NCI-H1092 treated with DMSO at 0.1 percent for 48 hours (cell line): ENCODE measurements at places on chromosomes 6 and 20.

GRCh38 chr6:151784441-151785214 is 22.9 kb upstream of the ESR1 start:
- DNase-seq, result no peak

DNA sequence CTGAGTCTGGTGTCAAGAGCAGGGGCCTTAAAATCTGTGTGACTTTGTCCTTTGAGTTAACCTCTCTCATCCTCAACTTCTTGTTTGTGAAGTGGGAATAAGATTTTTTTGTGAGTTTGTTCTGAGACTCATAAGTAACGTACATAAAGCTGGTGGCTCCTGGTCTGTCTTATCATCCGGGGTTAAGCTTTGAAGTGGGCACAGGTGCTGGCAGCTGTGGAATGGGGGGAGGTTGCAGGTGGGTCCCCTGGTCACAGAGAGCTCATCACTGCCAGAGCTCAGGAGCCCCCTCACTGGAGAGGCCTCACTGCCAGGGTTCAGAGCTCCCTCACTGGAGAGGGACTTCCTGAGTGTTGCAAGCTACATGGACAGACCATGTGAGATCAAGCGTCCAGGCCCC is 174.1 kb downstream of the NRN1 start:
- no peak for DNase-seq

GRCh38 chr6:47621838-47622449 is 76.4 kb upstream of the ADGRF4 start:
- DNase-seq, result no peak

DNA sequence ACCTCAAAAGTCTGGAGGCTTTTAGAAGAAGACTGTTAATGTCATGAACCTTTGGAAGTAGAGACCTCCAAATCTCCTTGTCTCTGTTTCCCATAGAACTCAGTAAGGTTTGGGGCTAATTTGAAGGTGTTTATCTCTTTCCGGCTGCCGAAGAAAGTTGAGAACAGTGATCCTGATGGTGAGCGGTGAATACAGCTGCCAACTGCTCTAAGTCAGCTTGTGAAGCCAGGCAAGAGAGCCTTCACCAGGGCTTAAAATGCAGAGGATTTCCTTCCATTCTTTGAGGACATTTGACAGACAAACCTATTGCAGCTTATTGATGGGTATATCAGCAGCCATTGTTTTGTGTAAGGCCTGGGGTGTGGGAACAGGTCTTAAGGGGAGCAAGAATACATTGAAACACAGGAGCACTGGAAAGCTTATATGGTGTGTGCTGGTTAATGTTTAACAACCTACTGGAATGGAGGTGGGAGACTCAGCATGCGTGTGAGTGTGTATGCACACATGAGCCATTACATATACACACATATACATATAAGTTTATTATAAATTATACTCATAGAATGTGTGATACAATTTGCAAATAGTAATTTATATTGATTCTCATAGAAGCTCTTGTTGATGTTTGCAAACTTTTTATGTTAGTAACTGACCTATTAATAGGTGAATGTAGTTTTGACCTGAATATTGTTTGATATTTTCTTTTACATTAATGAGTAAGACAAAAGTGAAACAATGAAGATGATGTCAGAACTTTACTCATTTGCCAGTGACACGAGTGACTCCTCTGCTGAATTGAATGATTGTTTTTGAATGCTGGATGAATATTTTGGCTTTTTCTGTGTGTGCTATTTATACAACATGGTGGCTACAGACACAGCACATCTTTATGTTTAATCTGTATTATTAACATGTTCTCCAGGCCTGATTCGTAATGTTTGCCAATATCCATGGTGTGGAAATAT is 18.1 kb downstream of the PLEKHG1 start:
- DNase-seq, result no peak

DNA sequence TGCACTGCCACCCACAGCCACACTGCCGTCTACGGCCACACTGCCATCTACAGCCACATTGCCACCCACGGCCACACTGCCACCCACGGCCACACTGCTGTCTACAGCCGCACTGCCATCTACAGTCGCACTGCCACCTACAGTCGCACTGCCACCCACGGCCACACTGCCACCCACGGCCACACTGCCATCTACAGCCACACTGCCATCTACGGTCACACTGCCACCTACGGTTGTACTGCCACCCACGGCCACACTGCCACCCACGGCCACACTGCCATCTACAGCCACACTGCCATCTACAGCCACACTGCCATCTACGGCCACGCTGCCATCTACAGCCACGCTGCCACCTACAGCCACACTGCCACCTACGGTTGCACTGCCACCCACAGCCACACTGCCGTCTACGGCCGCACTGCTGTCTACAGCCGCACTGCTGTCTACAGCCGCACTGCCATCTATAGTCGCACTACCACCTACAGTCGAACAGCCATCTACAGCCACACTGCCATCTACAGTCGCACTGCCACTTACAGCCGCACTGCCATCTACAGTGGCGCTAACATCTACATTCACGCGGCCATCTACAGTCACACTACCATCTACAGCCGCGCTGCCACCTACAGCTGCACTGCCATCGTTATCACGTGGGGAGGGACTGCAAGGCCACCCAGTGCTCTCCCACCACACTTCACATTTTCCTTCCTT is 154.6 kb upstream of the AFDN start:
- no peak for DNase-seq

- no peak for DNase-seq
Measured at GRCh38 chr6:142374965-142375733, 73.3 kb downstream of the ADGRG6 start.

DNA sequence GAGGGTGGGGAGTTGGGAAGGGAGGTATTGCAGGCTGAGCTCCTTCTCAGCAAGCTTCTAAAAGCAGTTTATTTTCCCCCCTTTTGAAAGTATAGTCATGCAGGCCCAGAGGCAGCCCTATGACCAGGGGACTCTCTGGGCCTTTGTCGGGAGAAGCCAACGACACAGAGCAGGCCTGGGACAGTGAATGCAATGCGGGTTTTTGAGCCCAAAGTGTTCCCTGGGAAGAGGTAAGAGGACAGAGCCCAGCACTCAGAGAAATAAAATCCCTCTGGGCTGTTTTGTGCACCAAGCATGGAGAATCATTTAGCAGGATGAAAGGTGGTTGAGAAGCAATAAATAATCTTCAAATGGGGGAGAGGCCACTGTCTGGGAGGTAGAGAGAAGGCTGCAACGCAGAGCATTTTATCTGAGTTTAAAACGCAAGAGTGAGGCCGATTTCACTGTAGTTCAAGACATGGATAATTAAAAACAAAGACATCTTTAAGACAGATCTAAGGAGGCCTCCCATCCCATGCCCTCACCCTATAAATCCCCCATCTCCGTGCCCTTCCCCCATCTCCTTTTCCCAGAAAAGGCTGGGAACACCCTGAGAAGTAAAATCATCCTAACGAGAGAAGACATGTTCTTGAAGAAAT is 237.5 kb downstream of the CDC5L start:
- no peak for DNase-seq

DNA sequence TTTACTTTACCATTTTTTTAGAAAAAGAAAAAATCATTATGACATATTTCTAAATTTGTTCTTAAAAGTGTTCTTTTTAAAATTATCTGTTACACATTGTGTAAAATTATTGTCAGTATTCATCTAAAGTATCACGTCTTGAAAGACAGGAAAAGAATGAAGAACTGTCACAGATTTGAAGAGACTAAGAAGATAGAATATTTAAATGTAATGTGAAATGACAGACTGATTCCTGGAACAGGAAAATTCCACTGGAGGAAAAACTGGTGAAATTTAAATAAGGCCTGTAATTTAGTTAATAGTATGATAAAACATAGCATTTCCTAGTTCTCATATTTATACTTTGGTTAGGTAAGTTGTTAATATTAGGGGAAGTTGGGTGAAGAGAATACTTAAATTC is 52.8 kb upstream of the RUNX2 start:
- DNase-seq, result no peak

- DNase-seq, result no peak
Measured at GRCh38 chr20:9409981-9410380, 104.4 kb upstream of the LAMP5 start.

- DNase-seq, result peak; percentile 69
Measured at GRCh38 chr6:101391772-101392585, 1.5 kb upstream of the GRIK2 start.

- DNase-seq, result no peak
Measured at GRCh38 chr6:22605736-22606135, 36.4 kb downstream of the HDGFL1 start.

DNA sequence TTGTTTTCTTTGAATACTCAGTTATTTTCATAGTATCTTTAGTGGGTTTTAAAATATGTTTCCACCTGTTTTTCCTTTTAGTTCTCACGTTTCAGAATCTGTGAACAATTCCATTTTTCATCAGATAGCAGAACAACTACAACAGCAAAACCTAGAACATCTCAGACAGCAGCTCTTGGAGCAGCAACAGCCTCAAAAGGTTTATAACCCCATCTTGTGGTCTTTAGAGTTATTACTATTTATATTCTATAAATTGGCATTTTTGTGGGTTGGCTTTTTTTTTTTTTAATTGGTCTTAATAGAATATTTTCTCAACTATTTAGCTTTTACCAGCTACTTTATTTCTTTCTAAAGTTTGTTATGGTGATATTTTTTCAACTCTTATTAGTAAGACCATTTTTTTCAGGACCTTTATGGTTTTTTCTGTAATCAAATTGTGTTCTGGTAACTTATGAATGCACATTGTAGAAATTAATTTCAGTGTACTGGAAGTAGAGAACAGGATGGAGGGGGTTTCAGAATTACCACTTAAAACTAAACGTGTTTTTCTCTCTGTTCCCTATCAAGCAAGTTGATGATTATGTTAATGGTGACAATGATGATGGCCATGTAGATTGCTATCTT is 72.2 kb downstream of the SCAF8 start:
- DNase-seq, result peak; percentile 31

- no peak for DNase-seq
Measured at GRCh38 chr20:5357946-5358345, 41.2 kb upstream of the PROKR2 start.

GRCh38 chr6:128233531-128233930 is 286.9 kb downstream of the PTPRK start:
- peak; percentile 80 for DNase-seq

DNA sequence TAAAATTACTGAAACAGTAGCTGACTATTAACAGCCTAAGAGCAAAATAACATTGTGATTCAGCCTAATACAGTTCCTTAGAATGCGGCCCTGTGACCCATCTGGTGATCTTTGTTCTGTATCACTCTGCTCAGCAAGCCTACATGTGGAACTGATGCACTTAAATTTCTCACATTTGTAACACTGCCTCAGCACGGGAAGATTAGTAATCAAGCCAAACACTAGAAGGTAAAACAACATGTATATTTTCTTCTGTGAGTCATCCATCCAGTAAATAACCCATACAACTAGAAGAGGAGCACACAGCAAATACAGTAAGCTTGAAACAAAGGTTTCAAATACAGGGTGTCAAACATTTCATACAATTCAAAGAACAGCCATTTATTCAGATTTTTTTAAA is 189.7 kb upstream of the NOX3 start:
- DNase-seq, result no peak

DNA sequence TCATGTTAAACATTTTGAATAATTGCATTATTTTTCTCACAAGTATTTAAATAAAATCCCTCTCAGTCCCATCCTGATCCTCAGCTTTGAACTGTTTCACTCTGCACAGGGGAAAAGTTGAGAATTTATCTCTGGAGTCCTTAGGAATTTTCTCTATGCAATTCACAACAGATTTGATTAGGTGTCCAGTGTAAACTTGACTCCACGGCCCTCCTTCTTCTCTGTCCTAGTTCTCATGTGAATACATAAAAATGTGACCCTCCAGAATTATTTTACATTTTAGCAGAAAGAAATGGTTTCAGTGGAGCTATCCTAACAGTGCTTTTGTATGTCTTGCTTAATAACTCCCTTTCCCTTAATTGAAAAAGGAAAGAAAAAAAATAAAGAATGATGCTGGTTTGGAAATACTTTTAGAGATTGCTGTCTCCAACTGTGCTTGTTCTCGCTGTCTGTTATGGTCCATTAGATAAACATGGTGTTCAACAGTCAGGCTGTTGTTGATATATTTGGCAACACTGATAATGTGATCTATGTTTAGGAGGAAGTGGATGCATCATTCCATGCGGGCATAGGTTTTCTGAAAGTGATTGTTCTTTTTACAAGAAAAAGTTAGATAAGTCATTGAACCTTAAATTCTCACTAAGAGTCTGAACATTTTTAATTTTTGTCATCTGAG is 599.4 kb upstream of the CITED2 start:
- no peak for DNase-seq

GRCh38 chr20:5135363-5136012 is 8.7 kb downstream of the CDS2 start:
- DNase-seq, result no peak

GRCh38 chr20:47770935-47771334 is 14.3 kb downstream of the SULF2 start:
- DNase-seq, result no peak

DNA sequence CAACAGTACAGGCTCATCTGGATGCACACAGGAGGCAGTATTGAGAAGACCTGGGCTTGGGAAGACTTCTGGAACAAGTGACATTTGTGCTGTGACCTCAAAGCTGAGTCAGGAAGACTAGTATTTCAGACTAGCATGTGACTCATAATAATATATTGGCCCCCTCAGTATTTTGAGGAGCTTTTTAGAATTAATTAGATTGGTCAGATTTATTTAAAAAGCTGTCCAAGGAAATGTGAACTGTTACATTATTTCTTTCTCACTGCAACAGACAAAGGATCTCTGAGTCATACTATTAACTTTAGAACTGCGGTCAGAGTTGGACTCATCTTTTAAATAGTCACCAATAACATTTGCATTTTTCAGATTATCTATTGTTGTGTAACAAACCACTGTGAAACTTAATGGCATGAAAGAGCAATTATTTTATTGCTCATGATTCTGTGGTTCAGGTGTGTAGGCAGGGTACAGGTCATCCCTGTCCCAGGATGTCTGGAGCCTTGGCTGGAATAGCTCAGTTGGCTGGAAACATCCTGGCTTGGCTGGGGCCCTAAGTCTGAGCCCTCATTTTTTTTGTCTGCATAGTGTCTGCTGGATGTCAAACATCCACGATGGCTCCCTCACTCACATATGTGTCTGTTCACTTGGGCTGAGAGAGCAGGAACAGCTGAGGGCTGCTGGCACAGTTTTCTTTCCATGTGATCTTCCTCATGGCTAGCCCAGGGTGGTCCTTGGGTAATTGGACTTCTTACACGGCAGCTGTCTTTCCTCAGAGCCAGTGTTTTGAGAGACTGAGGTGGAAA is 46.9 kb downstream of the MAP3K4 start:
- DNase-seq, result no peak

- no peak for DNase-seq
Measured at GRCh38 chr20:32338665-32339064, 19.5 kb upstream of the ASXL1 start.

GRCh38 chr6:136950436-136951126 is 28.5 kb downstream of the SLC35D3 start:
- DNase-seq, result peak; percentile 5

- no peak for DNase-seq
Measured at GRCh38 chr6:27775796-27776184, 136.4 kb downstream of the OR2B2 start.

GRCh38 chr6:108661430-108661829 is 100.7 kb downstream of the FOXO3 start:
- DNase-seq, result no peak

GRCh38 chr20:61345656-61346055 is 93.6 kb downstream of the CDH4 start:
- no peak for DNase-seq

- DNase-seq, result peak; percentile 70
Measured at GRCh38 chr20:41697861-41698559, 79.8 kb upstream of the CHD6 start.

- no peak for DNase-seq
Measured at GRCh38 chr20:63740070-63740626, 572 bp downstream of the SLC2A4RG start.
